IMR-90 (cell line): ENCODE measurements at places on chromosomes 12 and 14. TPM values are rescaled to one million over a fixed set of nuclear protein-coding genes. Genes with fewer than 3 reads are reported as not detected.

The MYRFL gene
- total RNA-seq = not detected in 2 replicates

- no peaks in the 10 kb centered on the region for H3K36me3 ChIP-seq
- peaks cover 35% of the 10 kb centered on the region for H3K4me1 ChIP-seq
- DNase-seq = no peak
- no peak overlapping the region for H3K4me3 ChIP-seq
- no peak overlapping the region; the same call in 1 of the 2 replicates for H3K27ac ChIP-seq
- no peaks in the 10 kb centered on the region for H3K27me3 ChIP-seq
Measured at GRCh38 chr12:116385486-116386217, 108.2 kb upstream of the MED13L start.

GRCh38 chr14:104523546-104523935 lies 56.0 kb upstream of the C14orf180 start:
- H3K4me3 ChIP-seq = no peak overlapping the region
- H3K27ac ChIP-seq = no peak overlapping the region
- no peaks in the 10 kb centered on the region for H3K36me3 ChIP-seq

The IL25 gene
- not detected in 2 replicates for total RNA-seq

DNA sequence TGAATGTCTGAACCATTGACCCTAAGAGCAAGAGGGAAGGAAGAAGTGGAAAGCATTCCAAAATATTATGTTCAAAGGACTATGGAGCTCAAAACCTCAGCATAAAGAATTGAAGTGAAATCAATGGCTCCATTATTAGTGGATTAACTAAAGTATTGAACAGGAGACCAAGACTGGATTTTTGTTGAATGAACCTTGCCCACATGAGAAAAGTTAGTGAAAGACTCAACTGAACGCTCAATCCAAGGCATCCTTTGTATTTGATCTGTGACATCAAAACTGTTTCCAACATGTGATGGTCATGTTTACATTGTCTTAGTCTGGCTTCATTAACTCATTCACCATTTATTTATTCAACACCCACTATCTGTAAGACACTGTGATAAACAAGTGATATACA lies 161.0 kb downstream of the CNTN1 start:
- no peaks in the 10 kb centered on the region for H3K36me3 ChIP-seq
- no peaks in the 10 kb centered on the region for H3K27me3 ChIP-seq
- no peak overlapping the region for H3K4me3 ChIP-seq
- H3K27ac ChIP-seq = no peak overlapping the region
- DNase-seq = no peak

The CIROP gene
- total RNA-seq = 0.28 and 0.36 TPM in 2 replicates

DNA sequence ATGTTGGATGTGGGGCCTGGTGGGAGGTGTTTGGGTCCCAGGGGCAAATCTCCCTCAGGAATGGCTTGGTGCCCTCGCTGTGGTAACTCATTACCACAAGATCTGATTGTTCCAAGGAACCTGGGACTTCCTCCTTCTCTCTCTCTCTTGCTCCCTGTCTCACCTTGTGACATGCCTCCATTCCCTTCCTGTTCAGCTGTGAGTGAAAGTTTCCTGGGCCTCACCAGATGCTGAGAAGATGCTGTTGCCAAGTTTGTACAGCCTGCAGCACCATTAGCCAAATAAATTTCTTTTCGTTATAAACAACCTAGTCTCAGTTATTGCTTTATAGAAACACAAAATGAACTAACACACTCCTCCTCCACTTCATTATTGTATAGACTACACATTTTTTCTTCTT lies 759.8 kb upstream of the MDGA2 start:
- peak; percentile 1 for DNase-seq
- H3K27me3 ChIP-seq = no peaks in the 10 kb centered on the region
- no peaks in the 10 kb centered on the region for H3K36me3 ChIP-seq
- H3K4me1 ChIP-seq = no peaks in the 10 kb centered on the region; the same call in 1 of the 2 replicates
- H3K27ac ChIP-seq = peak overlapping the region; percentile 17; the same call in 1 of the 2 replicates

The GCH1 gene
- total RNA-seq = 0.54 and 0.56 TPM in 2 replicates

DNA sequence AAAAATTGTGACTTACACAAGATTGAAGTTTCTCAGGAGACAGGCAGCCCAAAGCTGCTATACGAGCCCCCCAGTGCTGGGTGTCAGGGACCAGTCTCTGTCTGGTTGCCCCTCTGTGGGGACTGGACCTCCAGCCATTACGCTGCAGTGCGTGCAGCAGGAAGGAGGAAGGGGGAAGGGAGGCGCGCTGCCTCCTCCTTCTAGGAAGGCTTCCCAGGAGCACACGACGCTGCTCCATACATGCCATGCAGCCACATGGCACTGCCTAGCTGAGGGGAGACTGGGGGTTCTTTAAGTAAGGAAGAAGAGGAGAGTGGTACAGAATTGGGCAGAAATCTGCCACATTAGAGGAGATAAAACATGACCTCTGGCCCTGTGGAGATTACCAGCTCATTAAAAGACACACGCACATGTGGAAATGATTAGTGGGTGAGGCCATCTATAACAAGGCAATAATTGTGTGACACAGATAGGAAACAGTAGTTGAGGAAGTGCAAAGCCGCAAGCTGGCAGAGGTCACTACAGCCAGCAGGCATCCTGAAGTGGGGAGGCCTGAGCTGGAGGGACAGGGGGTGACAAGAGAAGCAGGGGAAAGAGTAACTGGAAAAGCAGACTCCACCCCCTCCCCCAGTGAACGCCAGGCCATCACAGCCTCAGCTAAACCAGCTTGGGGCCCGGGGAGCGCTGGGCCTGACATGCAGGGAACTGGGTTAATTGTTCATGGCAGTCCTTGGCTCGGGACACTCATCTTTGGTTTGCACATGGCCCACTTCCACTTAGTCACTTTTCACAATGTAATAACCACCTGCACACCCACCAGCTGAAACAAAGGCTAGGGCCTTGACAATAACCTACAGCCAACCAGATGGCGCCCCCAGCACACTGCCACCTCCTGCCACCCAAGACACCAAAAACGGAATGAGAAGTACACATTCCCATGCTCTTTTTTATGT lies 39.6 kb downstream of the CCDC88C start:
- H3K4me3 ChIP-seq = no peak overlapping the region
- H3K27ac ChIP-seq = no peak overlapping the region
- DNase-seq = no peak
- H3K27me3 ChIP-seq = peaks cover 10% of the 10 kb centered on the region; the same call in 1 of the 2 replicates
- H3K4me1 ChIP-seq = no peaks in the 10 kb centered on the region

GRCh38 chr12:1246637-1247036 lies 255.6 kb downstream of the ERC1 start:
- H3K27me3 ChIP-seq = no peaks in the 10 kb centered on the region
- no peak overlapping the region for H3K4me3 ChIP-seq
- H3K27ac ChIP-seq = no peak overlapping the region
- H3K4me1 ChIP-seq = no peaks in the 10 kb centered on the region

DNA sequence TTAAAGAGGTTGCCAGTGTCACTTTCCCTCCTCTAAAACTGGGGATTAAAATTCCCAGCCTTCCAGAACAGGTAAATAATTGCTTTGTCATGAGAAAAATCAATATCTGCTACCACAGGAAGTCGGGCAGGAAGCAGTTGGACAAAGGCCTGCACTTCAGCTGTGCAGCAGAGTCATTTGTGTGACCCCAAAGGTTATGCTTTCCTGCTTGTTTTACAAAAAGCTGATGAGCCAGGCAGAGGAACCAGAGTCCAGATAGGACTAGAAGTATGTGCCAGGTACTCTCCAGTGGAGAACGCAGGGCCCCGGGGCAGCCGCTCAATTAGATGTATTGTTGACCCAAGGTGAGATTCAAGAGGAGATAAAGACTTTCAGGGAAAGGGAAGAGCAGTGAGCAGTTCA lies 117.1 kb upstream of the FRMD6 start:
- no peaks in the 10 kb centered on the region for H3K27me3 ChIP-seq
- peaks cover 15% of the 10 kb centered on the region for H3K4me1 ChIP-seq
- H3K36me3 ChIP-seq = no peaks in the 10 kb centered on the region

DNA sequence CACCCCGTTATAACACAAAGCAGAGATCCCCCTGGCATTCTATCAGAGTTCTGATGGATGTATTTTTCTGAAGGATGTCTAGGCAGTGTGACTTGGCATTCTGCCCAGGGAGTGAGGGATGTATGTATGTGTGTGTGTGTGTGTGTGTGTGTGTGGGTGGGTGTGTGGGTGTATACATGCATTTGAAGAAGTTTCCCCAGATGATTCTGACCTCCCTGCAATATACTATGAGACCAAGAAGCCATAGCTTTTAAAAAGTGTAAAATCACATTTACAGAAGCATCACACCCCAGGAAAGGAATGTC lies 59.7 kb upstream of the NAP1L1 start:
- no peaks in the 10 kb centered on the region for H3K27me3 ChIP-seq
- peaks cover 2% of the 10 kb centered on the region; the same call in 1 of the 2 replicates for H3K4me1 ChIP-seq

The PRPH gene
- not detected in 2 replicates for total RNA-seq

GRCh38 chr14:51993285-51993920 lies 4.1 kb downstream of the RTRAF start:
- H3K36me3 ChIP-seq = peaks cover 8% of the 10 kb centered on the region
- no peak overlapping the region for H3K4me3 ChIP-seq
- peaks cover 2% of the 10 kb centered on the region; the same call in 1 of the 2 replicates for H3K4me1 ChIP-seq
- no peak overlapping the region for H3K27ac ChIP-seq
- H3K27me3 ChIP-seq = no peaks in the 10 kb centered on the region

DNA sequence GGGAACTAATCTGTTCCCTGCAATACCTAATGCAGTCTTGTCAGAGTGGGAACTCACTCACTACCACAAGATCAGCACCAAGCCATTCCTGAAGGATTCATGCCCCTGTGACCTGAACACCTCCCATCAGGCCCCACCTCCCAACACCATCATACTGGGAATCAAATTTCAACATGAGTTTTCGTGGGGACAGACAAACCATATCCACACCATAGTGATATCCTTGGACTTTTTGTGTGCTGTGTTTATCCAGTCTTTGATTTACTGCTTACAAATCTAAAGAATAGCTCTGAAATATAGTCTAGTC lies 243.5 kb downstream of the FBXL14 start:
- no peaks in the 10 kb centered on the region for H3K36me3 ChIP-seq
- DNase-seq = no peak
- no peaks in the 10 kb centered on the region for H3K27me3 ChIP-seq

DNA sequence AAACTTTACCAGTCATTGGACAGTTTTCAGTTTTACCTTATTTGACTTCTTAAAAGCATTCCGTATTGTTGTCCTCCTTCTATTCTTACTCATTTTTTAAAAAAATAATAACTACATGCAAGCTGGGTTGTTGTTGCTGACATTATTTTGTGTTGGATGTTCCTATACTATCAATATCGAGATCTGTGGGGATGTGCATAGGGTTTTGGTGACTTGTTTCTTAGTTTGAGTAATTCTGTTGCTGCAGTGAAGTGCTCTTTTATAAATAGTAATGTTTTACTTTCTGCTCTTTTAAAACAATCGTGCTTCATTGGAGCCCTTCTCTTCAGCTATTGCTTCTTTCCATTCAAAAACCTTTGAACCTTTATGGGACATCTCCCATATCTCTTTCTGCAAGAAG lies 79.4 kb downstream of the METTL25 start:
- H3K27me3 ChIP-seq = no peaks in the 10 kb centered on the region
- no peaks in the 10 kb centered on the region for H3K4me1 ChIP-seq
- H3K36me3 ChIP-seq = no peaks in the 10 kb centered on the region

The CNOT2 gene
- total RNA-seq = 159 and 186 TPM in 2 replicates

The KCNH3 gene
- 0.28 TPM in 1 of 2 replicates, not detected in the other for total RNA-seq

GRCh38 chr12:103905730-103906349 lies 24.4 kb upstream of the HSP90B1 start:
- DNase-seq = no peak
- H3K4me1 ChIP-seq = peaks cover 13% of the 10 kb centered on the region
- no peak overlapping the region for H3K27ac ChIP-seq
- no peaks in the 10 kb centered on the region for H3K36me3 ChIP-seq
- H3K27me3 ChIP-seq = peaks cover 13% of the 10 kb centered on the region

The GPR162 gene
- total RNA-seq = 1.7 and 2.9 TPM in 2 replicates

DNA sequence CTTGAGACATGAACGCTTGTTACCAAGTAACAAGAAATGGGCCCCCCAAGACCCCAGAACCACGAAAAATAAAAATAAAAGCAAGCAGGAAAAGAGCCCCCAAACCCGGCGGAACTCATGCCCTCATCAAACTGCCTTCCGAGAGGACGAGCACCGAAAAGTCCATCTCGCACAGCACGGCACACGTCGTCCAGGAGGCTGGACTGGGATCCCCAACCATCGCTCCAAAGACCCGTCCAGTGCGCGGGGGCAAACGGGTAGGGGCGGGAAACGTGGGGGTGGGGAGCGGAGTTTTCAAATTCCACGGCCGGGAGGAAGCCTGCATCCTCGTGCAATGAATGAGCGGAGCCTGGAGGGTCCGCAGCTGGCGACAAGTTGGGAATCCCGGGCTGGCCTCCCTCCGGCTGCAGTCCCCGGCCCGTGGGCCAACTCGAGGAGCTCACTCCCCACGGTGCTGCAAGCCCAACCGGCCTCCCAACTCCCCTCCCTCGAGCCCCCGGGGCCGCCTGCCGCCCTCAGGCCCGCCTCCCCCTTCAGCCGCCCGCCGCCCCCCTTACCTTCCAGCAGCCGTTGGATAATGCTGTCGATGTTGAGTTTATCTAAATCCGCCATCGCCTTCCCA lies 484 bp downstream of the PPP1CC start:
- peaks cover 15% of the 10 kb centered on the region for H3K4me1 ChIP-seq
- no peaks in the 10 kb centered on the region for H3K27me3 ChIP-seq
- no peak for DNase-seq
- H3K4me3 ChIP-seq = peak overlapping the region; percentile 99

The OVCH1 gene
- total RNA-seq = under 0.01 and 0.18 TPM in 2 replicates

The JAG2 gene
- 0.18 and 0.28 TPM in 2 replicates for total RNA-seq

GRCh38 chr12:42961395-42961794 lies 371.8 kb upstream of the PRICKLE1 start:
- H3K27me3 ChIP-seq = no peaks in the 10 kb centered on the region
- H3K27ac ChIP-seq = no peak overlapping the region
- DNase-seq = peak; percentile 64
- no peaks in the 10 kb centered on the region for H3K4me1 ChIP-seq
- no peaks in the 10 kb centered on the region for H3K36me3 ChIP-seq
- H3K4me3 ChIP-seq = no peak overlapping the region

DNA sequence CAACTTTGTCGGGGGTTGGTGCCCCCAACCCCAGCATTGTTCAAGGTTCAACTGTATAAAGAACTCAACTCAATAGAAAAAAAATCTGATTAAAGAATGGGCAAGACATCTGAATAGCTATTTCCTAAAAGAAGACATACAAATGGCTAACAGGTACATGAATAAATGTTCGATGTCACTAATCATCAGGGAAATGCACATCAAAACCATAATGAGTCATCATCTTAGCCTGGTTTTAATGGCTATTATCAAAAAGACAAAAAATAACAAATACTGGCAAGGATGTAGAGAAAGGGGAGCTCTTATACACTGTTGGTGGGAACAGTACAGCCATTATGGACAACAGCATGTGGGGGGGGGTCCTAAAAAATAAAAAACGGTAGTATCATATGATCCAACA lies 28.7 kb downstream of the NPAS3 start:
- H3K4me1 ChIP-seq = no peaks in the 10 kb centered on the region
- no peak overlapping the region for H3K27ac ChIP-seq
- H3K27me3 ChIP-seq = no peaks in the 10 kb centered on the region
- DNase-seq = no peak
